ENCODE measurements at places on chromosomes 13 and 19. TPM values are rescaled to one million over a fixed set of nuclear protein-coding genes. Genes with fewer than 3 reads are reported as not detected.

The ADGRE2 gene
- total RNA-seq: 4.2 TPM

The IFNL1 gene
- total RNA-seq: not detected

The DCLK1 gene
- 2.6 TPM for total RNA-seq

The MISP3 gene
- 34.2 TPM for total RNA-seq

The SMIM17 gene
- total RNA-seq: 0.38 TPM

The ZNF547 gene
- 4.2 TPM for total RNA-seq

DNA sequence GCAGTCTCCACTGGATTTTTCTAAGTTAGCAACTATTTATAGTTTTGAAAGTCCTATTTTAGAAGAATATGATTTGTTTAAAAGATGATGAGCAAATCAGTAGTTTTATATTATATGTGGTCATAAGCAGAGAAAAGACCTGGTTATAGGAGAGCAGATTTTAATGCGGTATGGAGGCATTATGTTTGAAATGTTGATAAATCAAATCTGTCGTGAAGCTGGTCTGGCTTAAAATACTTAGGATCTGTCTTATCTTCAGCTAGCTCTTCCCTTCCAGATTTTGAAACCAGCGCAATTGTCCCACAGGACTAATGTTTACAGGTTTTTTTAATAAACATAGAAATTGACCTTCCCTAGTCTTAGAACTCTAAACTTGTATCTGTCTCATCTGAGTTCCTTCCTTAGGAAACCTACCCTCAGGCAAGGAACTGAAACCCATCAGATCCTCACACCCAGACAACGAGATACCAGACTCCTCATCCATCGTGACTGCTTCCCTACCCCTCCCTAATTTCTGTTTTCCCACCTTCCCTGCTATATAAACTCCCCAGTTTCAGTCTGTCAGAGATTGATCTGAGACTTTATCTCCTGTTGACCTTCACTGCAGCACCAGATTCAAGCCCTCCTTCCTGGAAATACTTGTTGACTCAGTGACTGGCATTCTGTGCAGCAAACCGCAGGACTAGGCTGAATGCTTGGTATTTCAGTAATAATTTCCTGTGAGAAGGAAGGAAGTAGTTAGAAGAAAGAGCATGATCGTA is 37.8 kb upstream of the CXCL17 start:
- DNase-seq: no peak

GRCh38 chr13:72552731-72553130 is 174.7 kb downstream of the MZT1 start:
- no peak for DNase-seq

GRCh38 chr19:29239213-29239776 is 26.3 kb upstream of the UQCRFS1 start:
- DNase-seq: no peak

DNA sequence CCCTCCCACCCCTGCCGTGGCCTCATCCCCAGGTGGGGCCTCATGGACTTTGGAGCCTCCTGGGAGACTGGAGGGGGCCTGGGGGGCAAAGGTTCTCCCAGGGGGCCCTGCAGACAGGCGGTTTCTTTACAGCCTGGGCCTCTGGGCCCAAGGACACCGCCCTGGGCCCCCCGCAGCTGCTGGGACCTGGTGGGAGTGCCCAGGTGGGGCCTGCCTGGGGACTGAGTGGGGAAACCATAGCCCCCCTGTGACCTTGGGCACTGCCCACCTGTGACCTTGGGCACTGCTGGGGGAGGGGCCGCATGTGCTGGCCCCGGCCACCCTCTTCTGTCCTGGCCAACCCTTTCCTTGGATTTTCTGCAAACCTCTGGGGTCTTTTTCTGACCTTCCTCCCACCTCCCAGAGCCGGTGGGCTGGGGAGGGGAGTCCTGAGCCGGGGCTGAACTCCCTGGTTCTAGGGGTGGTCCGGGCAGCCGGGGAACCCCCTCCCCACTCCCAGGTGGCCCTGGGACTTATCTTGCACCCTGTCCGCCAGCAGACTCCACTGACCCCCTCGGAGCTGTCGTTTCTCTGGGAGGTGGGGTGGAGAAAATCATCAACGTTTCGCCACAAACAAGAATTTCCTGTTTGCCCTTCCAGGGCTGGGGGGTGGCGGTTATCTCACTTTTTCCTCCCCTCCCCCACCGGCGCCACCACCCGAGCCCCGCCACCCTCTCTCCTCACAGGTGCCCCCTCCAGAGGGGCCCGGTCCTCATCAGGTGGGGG is 27.0 kb downstream of the ARID3A start:
- peak; percentile 77 for DNase-seq

GRCh38 chr19:5355076-5355475 is 14.5 kb upstream of the PTPRS start:
- no peak for DNase-seq

GRCh38 chr19:44905437-44906160 is at the start of gene APOE:
APOE (plus strand) TSS chr19:44905796; CDS start chr19:44906625, 829 bp downstream.
- no peak for DNase-seq

DNA sequence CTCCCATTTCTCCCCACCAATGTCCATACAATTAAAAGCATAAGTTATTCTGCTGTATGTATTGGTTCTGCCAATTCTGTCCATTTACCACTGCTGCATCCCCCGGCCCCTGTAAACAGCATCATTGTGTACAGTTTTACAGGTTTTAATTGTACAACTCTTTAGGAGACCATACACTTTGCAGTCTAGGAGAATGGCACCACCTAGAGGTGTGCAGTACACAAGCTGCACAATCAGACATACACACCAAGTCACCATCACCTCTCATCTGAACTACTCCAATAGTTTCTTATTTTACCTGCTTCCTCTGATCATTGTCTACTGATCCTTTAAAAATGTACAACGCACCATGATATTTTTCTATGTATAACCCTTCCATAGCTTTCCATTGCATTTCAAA is 855.9 kb upstream of the KLHL1 start:
- no peak for DNase-seq

GRCh38 chr13:72953391-72953965 is 105.3 kb upstream of the KLF5 start:
- peak; percentile 81 for DNase-seq

- no peak for DNase-seq
These were observed 2770.4 kb upstream of the PCDH20 start for GRCh38 chr13:64186071-64186470.

GRCh38 chr13:31540281-31540680 is 199.0 kb upstream of the RXFP2 start:
- no peak for DNase-seq

DNA sequence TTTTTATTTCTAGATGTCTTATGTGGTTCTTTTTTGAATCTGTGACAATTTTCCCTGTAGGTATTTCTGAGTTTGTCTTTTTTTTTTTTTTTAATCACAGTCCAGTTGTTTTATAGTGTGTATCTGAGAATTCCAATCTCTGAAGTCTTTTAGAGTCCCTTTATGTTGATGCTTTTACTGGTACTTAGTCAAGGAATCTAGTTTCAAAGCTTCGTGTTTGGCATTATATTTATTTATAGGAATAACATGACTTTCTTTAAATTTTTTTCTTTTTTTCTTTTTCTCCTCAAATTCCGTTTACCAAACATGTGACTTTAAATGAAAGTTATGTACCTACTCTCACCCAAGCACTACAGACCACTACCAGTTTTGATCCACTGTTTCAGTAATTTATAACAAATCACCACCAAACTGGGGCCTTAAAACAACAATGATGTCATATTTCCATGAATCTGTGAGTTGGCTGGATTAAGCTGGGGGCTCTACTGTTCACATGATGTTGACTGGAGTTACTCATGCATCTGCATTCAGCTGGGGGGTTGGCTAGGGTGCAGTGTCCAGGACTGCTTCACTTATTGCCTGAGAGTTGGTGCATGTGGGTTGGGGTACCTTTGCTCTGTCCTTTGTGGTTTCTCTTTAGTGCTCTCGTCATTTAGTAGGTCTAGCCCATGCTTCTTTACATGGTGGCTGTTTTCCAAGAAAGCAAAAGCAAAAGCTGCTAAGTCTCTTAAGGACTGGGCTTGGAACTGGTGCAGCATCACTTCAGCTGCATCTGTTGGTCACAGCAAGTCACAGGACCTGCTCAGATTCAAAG is 22.3 kb downstream of the KCTD4 start:
- no peak for DNase-seq

GRCh38 chr13:72959643-72960042 is 99.2 kb upstream of the KLF5 start:
- DNase-seq: no peak

GRCh38 chr19:881385-882071 is 11.5 kb downstream of the MED16 start:
- DNase-seq: no peak

DNA sequence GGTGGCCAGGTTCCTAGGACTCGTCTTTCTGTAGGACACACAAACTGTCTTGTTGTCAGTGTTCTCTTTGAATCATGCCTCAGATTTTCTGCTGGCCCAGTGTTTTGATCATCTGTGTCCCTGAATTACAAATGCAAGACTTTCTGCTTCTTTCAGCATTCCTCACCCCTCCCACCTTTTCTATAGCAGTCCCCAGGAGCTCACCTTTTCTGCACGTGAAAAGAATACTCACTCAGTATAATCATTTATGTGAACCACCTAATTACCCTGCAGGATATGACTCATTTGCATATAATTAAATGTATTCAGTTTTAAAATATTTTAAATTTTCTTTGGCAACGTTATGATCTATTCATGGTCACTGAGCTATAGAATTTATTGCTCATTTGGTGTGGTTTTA is 389.2 kb downstream of the ITGBL1 start:
- DNase-seq: no peak

- peak; percentile 90 for DNase-seq
These were observed 5.1 kb downstream of the BBC3 start for GRCh38 chr19:47225746-47226425.

DNA sequence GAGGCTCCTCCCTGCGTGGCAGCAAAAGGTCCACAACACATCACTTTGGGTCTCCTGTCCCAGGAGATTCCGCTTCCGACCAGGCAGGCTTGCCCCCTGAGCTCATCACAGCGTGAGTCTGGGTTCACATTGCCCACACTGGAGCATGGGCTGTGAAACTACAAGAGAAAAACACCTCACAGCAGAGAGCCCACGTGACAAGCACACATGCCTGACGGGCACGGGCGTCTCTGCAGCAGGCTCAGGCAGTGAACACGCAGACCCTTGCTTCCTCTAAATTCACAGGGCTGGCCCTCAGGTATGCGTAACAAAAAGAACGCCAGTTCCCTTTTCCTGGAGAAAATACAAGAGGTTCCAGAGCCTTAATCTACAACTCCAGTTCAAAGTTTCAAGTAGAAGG is 41.9 kb downstream of the RASA3 start:
- no peak for DNase-seq

DNA sequence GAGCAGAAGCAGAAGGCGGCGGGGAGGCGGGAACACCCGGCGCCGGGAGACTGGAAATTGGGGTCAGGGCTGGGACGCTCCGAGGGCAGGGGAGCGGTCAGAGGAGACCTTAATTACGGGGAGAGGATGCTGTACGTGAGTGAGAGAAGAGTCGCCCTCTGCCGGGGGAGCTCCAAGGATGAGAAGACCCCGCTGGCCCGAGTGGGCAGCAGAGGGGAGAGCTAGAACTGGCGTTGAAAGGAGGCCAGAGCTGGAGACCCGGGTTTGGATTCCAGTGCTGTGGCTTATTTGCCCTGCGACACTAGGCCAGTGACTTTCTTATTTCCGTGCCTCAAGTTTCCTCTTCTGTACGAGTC is 536 bp downstream of the FAM32A start:
- DNase-seq: peak; percentile 60

DNA sequence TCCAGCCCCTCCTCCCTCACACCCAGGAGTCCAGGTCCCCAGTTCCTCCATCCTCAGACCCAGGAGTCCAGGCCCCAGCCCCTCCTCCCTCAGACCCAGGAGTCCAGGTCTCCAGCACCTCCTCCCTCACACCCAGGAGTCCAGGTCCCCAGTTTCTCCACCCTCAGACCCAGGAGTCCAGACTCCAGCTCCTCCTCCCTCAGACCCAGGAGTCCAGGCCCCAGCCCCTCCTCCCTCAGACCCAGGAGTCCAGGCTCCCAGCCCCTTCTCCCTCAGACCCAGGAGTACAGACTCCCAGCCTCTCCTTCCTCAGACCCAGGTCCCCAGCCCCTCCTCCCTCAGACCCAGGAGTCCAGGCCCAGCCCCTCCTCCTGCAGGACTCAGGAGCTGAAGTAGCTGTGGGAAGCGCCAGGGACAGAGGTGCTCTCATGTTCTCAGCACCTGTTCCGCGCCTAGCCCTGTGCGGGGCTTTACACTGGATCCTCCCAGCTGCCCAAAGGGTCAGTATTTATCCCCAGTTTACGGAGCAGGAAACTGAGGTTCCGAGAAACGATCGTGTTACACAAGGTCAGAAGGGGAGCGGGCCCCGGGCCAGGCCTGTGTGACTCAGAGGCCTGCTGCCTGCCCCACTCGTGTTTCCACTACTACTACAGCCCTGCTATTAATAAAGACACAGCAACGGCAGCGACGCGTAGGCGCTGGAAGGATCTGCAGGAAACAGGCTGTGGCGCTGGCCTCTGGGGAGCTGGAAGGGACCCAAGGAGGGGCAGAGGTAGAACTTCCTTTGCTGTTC is 1.7 kb upstream of the SBK3 start:
- DNase-seq: peak; percentile 51

- no peak for DNase-seq
These were observed 51.6 kb downstream of the FLT3 start for GRCh38 chr13:28048768-28049167.
